ENCODE measurements at places on chromosomes 7 and 10.

DNA sequence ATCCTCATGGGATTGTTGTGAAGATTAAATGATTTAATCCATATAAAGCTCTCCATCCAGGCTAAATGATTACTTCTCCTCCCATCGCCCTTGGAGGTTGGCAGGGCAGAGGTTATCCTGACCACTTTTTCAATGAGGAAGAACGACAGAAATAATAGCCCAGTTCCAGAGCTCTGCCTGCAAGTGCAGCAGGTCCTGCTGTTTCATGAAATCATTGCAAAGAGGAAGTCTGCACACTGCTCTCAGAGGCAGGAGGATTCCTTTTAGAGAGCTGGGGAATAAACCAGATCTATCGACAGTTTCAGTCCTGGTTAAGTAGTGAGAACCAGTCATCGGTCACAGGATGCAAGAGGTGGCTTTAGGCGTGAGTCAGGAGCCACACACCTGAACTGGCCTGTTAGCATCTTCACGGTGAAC lies 25.0 kb upstream of the CDH23 start:
- DNase-seq = no peak

- no peak for DNase-seq
Measured at GRCh38 chr7:135782801-135783200, 34.2 kb upstream of the FAM180A start.

DNA sequence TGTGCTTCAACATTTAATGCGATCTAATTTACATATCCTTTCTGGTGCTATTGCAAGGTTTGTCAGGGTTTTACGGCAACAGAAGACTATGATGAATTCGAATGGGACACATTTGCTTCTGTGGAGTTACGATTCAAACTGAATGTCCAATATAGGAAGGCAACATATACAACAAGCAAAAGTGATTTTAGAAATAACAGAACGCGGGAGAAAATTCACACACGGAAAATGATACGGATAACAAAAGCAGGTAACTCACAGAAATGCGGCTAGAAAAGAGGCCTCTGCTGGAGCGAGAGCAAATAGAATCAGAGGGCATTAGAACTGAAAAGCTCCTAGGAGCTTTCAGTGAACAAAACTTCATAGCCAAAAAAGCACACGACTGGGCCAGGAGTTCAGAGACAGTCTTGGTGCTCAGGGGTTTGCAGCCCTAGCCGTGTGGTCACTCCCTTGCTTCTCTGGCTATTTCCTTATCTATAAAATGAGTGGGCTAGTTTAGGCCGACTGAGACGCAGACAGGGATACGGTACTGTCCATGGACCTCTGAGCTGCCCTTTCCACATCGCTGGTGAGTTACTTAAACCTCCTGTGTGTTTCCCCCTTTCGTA lies 557 bp upstream of the TAX1BP1 start:
- no peak for DNase-seq

GRCh38 chr10:88889559-88890337 lies 9.7 kb downstream of the STAMBPL1 start:
- no peak for DNase-seq

DNA sequence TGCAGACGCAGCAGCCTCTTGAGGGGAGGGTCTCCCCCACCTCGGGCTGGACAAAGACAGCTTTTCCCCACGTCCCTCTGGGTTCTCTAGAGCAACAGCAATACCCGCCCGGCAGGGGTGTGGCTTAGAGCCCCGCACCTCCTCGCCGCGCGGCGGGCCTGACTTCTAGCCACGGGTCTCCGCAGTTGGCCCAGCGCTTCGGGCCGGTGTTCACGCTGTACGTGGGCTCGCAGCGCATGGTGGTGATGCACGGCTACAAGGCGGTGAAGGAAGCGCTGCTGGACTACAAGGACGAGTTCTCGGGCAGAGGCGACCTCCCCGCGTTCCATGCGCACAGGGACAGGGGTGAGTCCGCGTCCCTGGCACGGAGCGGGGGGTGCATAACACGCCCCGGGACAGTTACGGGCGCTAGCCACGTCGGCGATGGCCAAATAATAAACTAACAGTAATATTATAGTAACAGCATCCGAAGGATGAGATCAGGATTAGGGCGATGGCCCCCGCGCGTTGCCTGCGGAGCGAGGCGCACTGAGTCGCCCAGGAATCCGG lies 1.2 kb downstream of the CYP2E1 start:
- DNase-seq = no peak

DNA sequence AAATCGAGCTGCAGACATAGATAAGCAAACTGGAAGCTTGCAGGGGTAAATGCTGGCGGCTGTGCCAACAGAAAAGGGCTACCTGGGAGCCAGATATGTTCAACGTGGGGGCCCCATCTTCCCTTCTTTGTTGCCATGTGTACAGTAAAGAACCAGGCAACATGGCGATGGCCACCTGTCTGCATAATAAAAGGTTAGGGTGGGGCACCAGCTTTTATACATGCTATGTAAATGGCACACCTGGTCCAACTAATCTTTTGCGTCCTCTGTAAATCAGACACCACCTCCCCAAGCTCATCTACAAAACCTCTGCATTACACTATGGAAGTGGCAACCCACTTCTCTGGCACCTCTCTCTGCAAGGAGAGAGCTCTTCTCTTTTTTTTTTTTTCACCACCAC lies 13.9 kb downstream of the BUD31 start:
- DNase-seq = no peak

GRCh38 chr7:151342102-151342646 lies 562 bp downstream of the NUB1 start:
- DNase-seq = no peak

DNA sequence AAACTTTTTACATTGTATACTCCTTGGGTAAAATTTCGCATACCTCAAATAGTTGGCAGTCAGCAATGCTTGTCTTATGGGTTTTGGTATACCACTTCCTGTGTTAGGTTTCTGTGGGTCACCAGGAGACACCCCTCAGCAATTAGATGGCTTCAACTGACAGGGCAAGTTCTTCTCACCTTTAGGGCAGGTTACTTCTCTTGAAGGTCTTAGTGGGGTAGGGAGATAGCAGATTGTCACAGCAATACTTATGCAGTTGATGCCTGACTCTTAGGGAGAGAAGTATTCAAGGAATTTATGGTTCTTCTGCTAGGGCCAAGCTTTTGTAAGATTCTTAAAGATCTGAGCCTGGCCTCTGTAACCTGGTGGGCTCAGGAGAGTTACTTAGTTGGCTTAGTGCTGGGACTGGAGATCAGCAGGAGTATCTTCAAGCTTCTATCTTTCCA lies 42.9 kb downstream of the MKLN1 start:
- DNase-seq = no peak

DNA sequence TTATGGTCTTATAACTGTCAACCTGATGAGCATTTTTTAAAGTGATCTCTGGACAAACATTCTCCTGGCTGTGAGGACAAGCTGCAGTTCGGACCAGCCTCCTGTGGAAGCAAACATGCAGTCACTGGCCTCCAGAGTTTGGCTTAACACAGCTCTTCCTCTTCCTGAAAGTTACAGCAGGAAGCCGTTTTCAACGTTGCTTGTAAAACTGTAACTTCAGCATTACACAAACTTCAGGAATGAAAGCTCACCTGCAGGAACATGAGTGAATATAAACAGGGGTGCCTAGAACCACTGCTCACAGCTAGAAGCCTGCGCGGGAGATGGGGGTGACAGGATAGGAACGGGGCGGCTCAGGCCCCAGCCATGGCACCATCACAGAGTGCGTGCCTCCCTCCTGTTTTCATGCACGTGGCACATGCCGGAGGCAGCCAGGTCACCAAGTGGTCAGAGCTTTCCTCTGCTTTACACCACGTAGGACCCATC lies 292.9 kb upstream of the PITRM1 start:
- no peak for DNase-seq

DNA sequence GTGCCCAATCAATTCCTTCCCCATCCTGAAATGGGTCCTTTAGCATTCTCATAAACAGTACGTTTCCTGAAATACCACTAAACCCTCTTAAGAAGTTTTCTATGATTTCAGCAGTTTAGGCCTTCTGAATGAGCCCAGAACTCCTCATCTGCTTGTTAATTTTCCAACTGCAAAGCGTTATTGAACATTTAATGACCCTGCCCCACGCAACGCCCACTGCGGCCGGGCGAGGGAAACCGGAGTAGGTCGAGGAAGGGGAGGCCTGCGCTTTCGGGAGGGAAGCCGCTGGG lies 608 bp upstream of the UBN2 start:
- no peak for DNase-seq

GRCh38 chr7:110633313-110633712 lies 457.6 kb upstream of the LRRN3 start:
- DNase-seq = no peak

- DNase-seq = no peak
Measured at GRCh38 chr10:21593986-21594385, 60.0 kb downstream of the MLLT10 start.

DNA sequence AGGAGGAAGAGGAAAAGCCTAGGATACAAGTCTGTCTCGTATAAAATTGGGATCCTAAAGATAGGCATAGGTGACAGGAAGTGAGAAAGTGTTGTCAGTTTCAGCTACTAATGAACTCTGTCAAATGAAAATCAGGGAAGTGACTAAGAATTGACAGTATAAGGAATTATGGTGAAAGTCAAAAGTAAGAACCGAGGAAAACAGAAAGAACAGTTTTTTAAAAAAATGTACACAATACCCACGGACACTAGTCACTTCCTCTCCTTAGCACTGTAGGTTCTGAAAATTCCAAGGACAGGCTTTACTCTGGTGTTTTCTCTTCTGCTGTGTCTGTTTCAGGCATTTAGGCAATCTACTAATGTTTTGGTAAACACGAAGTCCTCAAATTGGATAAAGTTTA lies 42.3 kb downstream of the ATAD1 start:
- no peak for DNase-seq

- no peak for DNase-seq
Measured at GRCh38 chr10:67017218-67017617, 91.4 kb downstream of the LRRTM3 start.

DNA sequence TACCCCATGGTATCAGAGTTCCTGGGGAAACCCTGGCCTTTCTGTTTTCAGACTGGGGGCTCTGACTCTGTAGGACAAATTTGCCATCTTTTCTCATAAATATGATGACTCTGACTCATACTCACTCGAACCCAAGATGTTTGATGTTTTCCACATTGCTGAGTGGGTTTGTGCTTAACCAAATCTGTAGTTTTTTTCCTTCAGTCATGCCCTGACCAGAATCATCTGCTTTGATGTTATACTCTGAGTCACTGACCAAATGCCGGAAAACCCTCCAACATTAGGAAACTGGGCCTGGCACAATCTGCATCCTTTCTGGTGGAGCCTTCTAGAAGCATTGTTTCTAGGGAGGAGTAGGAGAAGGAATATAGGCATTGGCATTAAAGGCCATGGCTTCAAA lies 118.7 kb downstream of the C10orf105 start:
- no peak for DNase-seq

DNA sequence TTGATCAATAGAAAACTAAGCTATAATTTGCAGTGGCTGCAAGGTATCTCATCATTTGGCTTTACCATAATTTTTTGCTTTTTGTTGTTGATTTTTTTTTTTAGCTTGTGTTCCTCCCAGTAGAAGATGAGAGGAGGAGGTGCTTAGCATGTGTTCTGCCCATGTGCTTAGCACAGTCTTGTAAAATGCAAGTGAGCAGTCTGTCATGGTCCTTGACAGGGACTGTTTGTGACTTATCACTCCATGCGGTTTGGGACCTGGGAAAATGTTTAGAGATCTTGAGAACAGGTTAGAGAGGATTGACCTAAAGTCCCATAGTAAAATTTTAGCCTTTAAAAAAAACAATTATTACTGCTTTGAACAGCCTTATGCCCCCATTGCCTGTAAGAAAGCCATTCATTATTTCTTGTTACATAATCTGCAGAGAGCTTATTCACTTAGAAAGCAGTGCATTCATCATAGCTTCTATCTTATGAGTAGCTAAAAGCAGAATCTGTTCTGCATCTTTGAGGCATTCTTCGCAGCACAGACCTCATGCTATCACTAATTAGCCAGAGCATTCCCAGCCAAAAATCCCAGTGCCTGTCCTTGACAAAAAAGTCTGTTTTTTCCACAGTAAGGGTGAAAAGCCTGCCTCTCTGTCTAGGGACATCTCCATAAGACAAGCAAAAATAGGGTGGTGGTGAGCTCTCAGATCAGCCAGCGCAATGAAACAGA lies 748.7 kb upstream of the GALNT17 start:
- DNase-seq = no peak

DNA sequence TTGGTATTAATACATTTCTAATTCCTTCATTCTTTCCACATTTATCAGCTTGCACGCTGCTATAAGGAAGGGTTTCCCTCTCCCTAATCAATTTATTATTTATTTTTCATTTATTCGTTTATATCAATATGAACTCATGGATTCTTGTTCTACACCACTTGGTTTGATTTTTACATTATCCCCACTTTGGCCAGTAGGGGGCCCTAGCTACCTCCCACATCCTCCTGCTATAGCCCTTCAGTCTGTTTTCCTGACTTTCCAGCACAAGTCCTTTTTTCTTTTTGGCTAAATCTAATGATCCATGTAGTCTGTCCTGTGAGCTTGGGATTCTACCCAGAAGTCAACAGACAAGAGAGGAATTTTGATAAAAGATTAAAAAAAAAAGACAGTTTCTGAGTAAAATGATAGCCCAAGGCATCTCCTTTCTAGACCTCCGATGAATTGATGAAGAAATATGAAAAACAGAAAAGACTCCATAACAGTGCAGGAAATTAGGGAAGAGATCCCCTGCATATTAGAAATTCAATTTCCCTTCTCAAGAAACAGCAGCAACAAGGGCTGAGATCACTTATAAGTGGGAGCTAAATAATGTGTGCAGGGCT lies 47.7 kb downstream of the LYZL2 start:
- no peak for DNase-seq

GRCh38 chr10:48552946-48553564 lies 51.8 kb downstream of the ARHGAP22 start:
- no peak for DNase-seq

GRCh38 chr7:16986755-16987154 lies 105.0 kb upstream of the AGR3 start:
- no peak for DNase-seq

- DNase-seq = no peak
Measured at GRCh38 chr7:431041-431440, 88.6 kb downstream of the PDGFA start.

DNA sequence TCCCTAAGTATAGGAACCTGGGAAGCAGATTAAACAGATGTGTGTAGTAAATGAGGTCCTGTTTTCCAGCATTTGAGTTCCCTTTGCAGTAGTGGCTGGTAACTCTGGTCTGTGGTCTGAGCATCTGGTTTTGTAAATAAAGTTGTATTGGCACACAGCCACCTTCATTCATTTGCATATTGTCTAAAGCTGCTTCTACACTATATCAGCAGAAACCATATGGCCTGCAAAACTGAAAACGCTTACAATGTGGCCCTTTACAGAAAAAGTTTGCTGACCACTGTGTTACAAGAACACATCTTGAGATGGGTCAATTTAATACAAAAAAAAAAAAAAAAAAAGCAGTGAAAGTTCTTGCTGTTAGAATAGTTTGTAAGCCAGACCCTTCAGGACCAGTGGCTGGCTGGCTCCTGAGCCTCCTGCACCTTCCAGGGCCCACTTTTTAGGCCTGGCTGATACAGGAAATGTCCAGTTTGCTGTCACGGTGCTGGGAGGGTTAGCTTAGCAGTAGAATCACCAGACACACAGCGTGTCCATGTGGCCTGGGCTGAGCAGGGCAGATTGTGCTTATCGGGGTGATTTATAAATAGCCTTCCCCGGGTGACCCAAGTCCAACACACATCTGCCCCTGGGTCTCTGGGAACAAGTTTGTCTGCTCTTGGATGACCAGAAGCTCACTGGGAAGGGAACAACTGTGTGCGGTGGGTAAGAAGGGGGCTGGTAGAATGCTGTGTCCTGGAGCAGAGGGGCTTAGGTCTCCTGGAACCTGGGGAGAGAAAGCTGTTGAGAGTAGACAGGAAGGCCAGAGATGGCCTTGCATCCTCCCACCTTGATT lies 1.4 kb downstream of the C10orf71 start:
- no peak for DNase-seq

GRCh38 chr7:10022957-10023356 lies 950.7 kb upstream of the PHF14 start:
- DNase-seq = no peak
